ENCODE measurements at places on chromosomes 5 and 9.

- DNase-seq = no peak
These were observed 2.5 kb downstream of the TTC1 start for GRCh38 chr5:160011471-160011870.

DNA sequence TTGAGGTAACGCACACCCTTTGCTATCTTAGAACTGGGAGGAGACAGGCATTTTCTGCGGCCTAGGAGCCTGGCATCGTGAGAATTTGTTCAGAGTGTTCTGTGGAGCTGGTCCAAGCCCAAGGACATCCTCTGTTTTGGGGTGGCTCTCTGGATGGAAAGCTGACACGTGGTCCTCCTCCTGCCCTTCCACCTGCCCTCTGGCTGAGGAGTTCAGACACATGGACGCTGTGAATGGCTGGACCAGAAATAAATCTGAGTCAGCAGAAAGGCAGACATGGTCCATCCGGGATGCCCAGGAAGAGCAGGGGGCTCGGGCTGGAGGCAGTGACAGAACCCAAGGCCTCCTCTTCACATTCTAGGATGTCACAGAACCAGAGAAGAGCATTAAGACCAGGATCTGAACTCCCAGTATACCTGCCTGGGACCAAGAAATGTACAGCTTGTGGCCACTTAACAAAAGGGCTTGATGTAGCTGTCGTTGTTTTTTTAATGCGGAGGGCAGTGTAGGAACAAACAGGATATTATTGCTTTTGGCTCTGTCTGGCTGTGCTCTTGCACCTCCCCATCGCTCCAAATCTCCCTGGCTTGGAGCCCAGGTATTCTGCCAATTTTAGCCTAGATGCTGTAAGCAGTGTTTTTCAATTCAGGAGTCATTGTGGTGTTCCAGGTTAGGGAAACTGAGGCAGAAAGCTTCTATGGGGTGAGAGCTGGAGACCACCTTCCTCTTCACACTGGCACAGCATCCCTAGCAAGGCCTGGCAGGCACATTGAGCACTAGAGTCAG lies 2.4 kb downstream of the CKMT2 start:
- no peak for DNase-seq

DNA sequence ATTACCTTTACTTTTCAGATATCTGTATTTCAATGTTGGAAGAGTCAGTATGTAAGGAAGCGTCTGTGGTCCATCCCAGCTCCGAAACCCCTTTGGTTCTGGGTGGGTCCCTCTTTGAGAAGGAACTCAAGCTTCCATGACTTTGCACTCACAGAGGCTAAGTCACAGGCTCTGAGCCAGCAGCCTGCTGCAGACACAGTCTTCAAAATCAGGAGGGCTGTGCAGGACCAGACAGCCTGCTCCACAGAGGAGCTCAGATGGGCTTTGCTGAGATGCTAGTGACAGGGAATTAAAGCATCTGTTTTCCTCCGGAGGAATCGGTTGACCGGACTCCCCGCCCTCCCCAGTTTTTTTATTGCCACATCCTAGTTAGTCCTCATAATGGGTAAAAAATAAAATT lies 126.4 kb upstream of the ICE1 start:
- DNase-seq = no peak

DNA sequence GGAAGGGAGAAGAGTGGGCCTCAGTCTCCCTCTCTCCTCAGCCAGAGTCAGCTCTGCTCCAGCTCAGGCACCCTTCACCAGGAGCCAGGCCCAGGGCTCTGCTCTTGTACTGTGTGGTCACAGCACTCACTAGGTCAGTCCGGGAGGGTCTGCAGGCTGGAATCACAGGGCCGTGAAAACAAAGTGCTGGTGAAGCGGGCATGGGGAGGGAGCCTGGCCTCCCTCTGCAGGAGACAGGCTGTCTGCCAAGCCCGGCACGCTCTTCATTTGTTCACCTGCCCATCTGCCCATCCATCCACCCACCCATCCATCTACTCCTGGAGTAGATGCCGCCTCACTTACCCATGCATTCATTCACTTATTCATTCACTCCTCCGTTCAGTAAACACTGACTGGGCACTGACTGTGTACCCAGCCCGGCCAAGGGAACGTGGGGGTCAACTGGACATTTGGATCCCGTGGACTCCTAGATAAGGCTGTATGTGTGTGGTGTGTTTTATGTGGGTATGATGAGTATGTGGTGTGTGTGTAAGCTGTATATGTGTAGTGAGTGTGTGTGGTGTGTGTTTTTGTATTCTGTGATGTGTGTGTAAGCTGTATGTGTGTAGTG lies 3.6 kb downstream of the SPAAR start:
- DNase-seq = no peak

DNA sequence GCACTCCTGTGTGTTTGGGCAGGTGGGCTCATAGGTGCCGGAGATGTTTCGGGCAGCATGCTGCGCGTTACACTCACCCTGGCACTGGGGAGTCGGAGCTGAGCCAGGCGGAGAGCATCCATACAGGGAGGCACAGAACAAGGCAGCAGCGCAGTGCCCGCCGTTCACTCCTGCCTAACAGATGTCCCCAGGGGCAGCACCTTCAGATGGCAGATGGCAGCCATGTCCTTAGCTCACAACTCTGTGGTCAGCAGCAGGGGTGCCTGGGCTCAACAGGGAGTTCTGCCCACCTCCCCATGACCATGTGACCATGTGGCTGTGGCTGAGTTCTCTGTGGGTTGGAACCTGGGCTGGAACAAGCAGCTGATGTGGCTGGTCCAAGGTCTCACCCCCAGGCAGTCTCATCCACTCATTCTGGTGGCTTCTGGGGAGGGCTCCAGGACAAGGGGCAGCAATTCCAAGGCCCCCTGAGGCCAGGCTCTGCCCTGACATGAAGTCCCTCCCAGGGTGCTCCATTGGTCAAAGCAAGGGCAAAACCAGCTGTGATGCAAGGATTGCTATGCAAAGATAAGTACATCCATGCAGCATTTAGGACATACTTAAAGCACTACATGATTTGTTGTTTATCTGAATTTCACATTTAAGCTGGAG lies 64.2 kb downstream of the MRPL36 start:
- DNase-seq = no peak

- peak; percentile 54 for DNase-seq
These were observed 4.1 kb downstream of the SAXO1 start for GRCh38 chr9:19028835-19029451.

- DNase-seq = no peak
These were observed 533.4 kb downstream of the PSAT1 start for GRCh38 chr9:78830301-78830700.

GRCh38 chr5:109324931-109325330 lies 84.8 kb downstream of the PJA2 start:
- no peak for DNase-seq

- DNase-seq = no peak
These were observed 69.8 kb downstream of the EQTN start for GRCh38 chr9:27227192-27227591.

DNA sequence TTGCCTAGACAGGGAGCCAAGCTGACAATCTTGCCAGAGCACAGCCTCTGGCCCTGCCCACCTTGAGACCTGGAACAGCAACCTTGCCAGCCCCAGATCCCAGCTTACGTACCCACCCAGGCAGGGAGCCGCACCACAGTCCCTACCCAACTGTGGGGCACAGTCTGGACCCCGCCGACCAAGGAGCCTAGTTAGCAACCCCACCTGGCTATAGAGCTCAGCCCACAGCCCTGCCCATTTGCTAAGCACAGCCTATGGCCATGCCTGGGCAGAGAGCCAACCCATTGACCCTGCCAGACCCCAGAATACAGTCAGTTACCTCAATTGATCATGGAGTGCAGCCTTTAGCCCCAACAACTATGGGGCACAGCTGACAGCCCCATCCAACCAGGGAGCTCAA lies 97.9 kb upstream of the SH3GL2 start:
- no peak for DNase-seq

GRCh38 chr9:112487799-112488340 lies 1.2 kb downstream of the KIAA1958 start:
- DNase-seq = peak; percentile 22

DNA sequence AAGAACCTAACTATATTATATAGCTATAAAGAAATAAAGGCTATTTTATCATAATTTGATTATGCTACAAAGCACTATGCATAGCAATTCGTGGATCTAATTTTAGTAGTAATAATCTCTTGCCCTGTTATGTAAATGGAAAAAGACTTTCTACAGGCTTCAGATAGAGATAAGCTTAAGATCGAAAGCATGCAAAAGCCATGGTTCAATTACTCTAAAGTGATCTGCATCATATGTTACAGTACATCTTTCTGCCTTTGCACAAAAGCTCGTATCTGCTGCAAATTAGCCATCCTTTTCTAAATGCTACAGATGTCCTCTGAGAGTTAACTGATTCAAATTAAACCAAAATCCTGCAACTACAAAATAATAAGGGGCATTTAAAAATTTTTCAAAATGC lies 234.8 kb upstream of the TMEM161B start:
- DNase-seq = no peak

- no peak for DNase-seq
These were observed 2.3 kb upstream of the HEMGN start for GRCh38 chr9:97940233-97940632.

- no peak for DNase-seq
These were observed 165.5 kb downstream of the SYK start for GRCh38 chr9:90967145-90967538.

DNA sequence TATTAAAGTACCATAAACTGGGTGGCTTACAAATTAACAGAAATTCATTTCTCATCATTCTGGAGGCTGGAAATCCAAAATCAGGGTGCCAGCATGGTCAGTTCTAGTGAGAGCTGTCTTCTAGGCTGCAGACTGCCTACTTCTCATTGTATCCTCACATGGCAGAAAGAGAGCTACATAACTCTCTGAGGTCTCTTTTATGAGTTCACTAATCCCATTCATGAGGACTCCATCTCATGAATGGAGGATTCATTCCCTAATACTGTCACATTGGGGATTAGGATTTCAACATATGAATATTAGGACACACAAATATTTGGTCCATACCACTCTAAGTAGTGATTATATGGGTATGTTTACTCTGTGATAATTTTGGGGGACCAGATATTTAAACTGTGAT lies 84.0 kb downstream of the ERP44 start:
- no peak for DNase-seq

DNA sequence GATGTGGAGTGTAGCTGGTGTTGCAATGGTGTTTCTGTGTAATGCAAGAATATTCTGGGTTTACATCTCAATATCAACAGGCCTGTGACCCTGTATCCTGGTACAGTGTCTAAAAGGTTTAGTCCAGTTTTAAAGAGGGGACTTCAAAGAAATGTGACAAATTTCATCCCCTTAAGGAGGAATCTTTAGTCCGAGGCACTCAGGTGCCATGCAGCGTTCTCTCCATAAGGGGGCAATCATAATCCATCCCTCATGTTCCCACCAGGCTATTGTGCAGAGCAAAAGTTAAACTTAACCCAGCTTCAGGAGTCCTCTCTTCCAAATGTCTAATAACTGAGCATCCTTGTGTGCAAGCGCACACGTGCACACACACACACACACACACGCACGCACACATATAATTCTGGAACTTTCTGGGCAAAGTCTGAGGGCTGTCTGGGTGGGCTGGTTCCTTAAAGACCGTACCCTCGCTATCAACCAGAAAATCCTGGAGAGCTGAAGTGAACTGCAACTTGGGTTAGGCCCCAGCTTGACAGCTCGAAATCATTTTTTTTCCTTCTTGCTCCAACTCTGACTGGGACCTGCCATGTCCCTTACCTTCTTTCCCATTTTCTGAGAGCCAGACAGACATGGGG lies 46.0 kb downstream of the CRB2 start:
- DNase-seq = peak; percentile 20

GRCh38 chr5:97943036-97943435 lies 760.0 kb upstream of the RIOK2 start:
- no peak for DNase-seq

DNA sequence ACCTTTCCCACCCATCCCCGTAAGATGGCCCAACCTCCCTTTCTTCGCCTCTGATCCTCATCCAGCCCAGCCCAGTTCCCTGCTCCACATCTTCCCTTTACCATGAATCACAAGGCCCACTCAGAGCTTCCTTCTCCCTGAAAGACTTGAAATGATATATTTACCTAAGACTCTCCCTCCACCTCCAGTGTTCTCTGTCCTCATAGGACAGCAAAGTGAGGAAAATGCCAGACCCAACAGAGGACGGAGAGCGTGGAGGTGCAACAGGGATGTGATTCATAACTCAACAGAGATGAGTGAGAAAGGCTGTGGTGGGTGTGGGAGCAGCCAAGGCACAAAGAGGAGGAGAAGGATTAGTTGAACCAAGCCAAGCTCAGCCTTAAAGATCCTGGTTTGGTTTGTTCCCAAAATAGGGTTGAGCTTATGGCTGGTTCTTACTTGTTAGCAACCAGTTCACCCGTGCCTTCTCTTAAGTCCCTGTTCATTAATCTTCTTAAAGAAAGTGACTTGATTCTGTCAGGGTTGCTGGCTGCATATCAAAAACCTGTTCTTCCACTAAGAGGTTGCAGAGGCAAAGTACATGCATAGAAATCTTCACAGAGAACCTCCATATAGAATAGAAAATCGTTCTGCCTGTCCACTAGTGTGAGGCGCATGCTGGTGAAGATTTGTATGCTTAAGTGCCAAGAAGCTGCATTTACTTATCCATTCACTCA lies 183.2 kb downstream of the ACTL7B start:
- no peak for DNase-seq

- peak; percentile 72 for DNase-seq
These were observed 499.3 kb upstream of the ADAMTS16 start for GRCh38 chr5:4640795-4641194.

DNA sequence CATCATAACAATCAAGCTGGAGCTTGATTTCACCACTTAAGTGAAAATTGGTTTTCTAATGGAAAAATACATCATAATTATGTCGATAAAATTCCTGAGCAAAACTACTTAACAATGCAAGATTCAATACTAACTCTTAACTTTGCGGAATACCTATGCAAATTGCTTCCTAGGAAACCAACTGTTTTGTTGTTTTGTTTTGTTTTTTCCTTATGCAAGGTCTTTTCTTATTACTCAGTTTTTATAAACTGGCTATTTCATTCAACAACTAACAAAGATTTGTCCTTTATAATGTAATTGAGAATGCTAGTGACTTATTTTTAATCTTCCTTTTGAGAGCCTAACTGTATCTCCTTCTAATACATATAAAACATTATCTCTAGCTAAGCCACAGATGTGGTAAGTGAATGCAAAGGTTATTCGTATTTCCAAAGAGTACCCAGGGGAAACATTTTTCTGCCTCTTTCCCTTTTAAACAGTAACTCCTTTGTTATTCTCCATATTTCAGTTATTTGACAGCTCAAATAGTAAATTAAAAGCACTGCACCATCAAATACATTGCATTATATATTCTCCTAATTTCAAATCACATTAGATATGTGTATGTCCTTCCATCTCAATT lies 609.4 kb downstream of the SLCO4C1 start:
- DNase-seq = no peak

DNA sequence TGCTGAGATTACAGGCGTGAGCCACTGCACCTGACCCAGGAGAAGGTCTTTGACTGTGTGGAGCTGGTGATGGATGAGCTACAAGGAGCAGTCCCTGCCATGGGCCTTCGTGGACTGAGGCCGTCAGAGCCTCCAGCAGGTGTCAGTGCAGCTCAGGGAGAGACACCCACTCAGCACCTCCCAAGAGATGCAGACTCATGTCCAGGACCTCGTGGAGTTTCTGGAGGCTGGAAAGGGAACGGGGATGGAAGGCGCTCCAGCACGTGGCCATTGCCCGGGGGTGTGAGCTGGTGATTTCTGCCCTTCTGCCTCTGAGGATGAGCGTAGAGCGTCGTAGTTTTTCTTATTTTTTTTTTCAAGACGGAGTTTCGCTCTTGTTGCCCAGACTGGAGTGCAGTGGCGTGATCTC lies 9.5 kb downstream of the TOR4A start:
- DNase-seq = peak; percentile 72

GRCh38 chr9:134267881-134268724 lies 58.2 kb upstream of the RXRA start:
- no peak for DNase-seq

All from SHP77 (cell line).